ENCODE measurements at places on chromosomes 13 and 19. TPM values are rescaled to one million over a fixed set of nuclear protein-coding genes. Genes with fewer than 3 reads are reported as not detected.

The FCGBP gene
- total RNA-seq: 13.1 TPM

The ZNF567 gene
- 15.5 TPM for total RNA-seq

The AMER2 gene
- total RNA-seq: not detected

The ZNF415 gene
- 1.5 TPM for total RNA-seq

The NOTCH3 gene
- total RNA-seq: 0.31 TPM

The MEF2B gene
- total RNA-seq: 5.2 TPM

The SIGLEC6 gene
- total RNA-seq: not detected

The CFAP97D2 gene
- total RNA-seq: 0.22 TPM

The GIPC1 gene
- total RNA-seq: 32.4 TPM

The ZNF611 gene
- total RNA-seq: 39.4 TPM

The SPC24 gene
- total RNA-seq: 63.0 TPM

The WTIP gene
- 0.55 TPM for total RNA-seq

The C19orf81 gene
- 2.0 TPM for total RNA-seq

The PLPPR3 gene
- total RNA-seq: not detected

The KLK1 gene
- total RNA-seq: 1.4 TPM

The IGFL1 gene
- total RNA-seq: not detected

The IGFL2 gene
- not detected for total RNA-seq

The LSR gene
- 33.2 TPM for total RNA-seq

The SLC17A7 gene
- 0.25 TPM for total RNA-seq

The GIPC3 gene
- 1.5 TPM for total RNA-seq

The TMEM238 gene
- total RNA-seq: 17.0 TPM

The F2RL3 gene
- 0.14 TPM for total RNA-seq

The ADGRE3 gene
- not detected for total RNA-seq

The TM9SF2 gene
- 59.7 TPM for total RNA-seq

The FBN3 gene
- 0.50 TPM for total RNA-seq

The PRR36 gene
- 0.40 TPM for total RNA-seq

The PSG11 gene
- total RNA-seq: not detected

The TINCR gene
- total RNA-seq: 0.99 TPM
